Ureter (tissue), 1 donor: ENCODE measurements at places on chromosomes 12 and 14. TPM values are rescaled to one million over a fixed set of nuclear protein-coding genes. Genes with fewer than 3 reads are reported as not detected.

GRCh38 chr14:53841109-53842099, 115.2 kb downstream of the BMP4 start:
- no peak for DNase-seq

- no peak for DNase-seq
These were observed at the start of gene RNASE1 for GRCh38 chr14:20802341-20803084. RNASE1 (minus strand) TSS chr14:20802844; CDS start chr14:20802068, 776 bp downstream.

- DNase-seq = no peak
These were observed 440.8 kb downstream of the EGLN3 start for GRCh38 chr14:33510063-33510481.

DNA sequence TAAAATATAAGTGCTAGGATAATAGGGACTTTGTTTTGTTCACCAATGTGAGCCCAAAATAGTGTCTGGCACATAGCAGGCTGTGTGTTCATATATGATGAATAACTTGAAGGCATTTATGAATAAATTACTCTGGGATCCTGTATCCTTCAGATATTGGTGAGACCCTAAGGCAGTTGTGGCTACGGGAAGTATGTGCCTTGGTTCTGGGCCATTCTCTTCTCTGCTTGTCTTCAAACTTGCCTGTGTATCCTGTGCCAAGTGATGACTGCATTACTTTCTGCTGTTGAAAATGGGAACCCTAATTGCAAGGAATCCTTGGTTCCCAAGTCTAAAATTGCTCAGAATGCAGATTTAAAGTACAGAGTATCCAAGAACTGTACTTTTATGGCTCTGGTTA, 67.6 kb upstream of the KTN1 start:
- DNase-seq = no peak

DNA sequence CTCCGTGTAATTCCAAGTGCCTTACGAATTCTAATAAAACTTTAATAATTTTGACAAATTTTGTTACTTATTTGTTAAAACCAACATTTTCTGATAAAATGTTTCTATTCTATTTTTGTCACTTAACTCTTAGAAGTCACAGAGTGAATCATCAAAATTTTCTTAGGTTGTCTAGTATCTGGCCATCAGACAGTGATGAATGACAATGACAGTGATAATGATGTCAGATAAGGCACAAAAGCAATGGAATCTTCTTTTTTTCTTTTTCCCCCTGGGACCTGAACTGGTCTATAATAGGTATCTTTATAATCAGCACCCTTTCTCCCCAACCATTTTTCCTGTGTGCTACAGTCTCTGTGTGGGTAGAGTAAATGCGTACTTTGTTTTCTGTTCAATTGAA, 407.3 kb downstream of the SOX5 start:
- no peak for DNase-seq

- DNase-seq = no peak
These were observed 257.4 kb upstream of the TMTC1 start for GRCh38 chr12:30041096-30041495.

DNA sequence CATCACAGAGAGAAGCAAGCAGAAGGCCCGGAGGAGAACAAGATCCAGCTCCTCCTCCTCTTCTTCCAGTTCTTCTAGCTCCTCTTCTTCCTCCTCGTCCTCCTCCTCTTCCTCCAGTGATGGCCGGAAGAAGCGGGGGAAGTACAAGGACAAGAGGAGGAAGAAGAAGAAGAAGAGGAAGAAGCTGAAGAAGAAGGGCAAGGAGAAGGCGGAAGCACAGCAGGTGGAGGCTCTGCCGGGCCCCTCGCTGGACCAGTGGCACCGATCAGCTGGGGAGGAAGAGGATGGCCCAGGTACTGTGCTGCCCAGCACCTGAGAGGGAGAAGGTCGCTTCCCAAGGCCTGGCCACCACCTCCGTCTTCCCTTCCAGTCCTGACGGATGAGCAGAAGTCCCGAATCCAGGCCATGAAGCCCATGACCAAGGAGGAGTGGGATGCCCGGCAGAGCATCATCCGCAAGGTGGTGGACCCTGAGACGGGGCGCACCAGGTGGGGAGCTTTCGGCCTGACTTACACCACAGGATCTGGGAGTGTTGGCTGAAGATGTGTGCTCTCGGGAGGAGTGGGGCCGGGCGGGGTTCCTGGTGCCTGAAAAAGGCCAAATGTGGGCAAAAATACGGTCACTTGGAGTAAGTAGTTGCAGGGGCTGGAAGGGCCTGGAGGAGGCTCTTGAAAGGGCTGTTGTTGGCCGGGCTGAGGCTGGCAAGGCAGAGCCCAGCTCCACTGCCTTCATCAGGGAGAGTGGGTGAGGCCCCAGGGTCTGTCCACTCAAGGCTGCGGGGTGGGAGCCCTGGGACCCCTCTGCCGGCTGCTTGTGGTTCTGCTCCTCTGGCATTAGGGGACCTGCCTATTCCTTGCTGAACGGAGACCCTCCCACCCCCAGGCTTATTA, 1.4 kb downstream of the ARL6IP4 start:
- no peak for DNase-seq

- DNase-seq = no peak
These were observed 90.8 kb downstream of the LIN7A start for GRCh38 chr12:80846952-80847351.

DNA sequence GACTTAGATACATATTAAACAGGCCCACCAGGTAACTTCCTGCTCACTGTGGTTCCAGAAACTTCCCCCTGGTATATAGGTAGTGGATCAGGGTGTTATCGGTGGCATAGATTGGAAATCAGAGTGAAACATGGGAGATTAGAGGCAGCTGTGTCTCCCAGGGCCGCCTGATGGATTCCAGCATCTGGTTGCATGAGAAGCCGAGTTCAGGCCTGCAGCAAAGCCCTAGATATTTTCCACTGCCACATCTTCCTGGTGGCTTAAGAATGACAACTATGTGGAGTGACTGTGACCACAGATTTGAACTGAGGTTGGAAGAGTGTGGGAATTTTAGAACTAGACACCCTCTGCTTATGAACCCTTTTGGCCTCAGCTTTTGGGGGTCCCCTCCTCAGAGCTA, 184.8 kb upstream of the NTF3 start:
- no peak for DNase-seq

DNA sequence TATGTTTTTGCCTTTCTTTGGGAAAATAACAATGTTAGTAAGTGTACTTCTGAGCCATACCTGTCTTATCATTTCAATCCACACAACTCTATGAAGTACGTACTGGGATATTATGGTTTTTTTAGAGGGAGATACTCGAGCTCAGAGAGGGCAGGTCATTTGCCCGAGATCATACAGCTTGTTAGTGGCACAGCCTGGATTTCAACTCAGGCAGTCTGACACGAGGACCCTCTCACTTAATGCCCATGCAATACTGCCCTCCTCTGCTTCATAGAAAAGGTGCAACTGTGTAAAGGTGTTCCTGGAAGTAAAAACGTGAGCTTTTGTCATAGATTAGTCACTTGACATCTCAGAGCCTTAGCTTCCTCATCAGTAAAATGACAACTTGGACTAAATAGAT, 128.0 kb downstream of the NDUFA12 start:
- DNase-seq = no peak

GRCh38 chr12:66058554-66058953, 72.0 kb downstream of the LLPH start:
- no peak for DNase-seq

DNA sequence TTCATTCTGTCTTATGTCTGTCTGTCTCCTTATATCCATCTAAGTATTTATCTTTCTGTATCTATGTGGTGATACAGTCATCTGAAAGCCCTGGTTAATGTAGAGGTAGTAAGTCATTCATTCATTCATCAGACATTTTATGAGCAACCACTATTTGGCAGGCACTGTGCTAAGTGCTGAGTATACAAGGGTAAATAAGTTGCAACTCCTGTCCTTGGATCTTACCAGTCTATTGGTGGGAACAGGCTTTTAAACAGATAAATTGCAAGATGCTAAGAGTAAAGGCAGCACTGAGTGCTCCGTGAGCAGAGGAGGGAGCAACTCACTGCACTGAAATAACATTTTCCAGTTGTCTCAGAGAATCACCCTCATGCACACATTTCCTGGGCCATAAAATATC, 68.6 kb downstream of the TMEM30B start:
- DNase-seq = no peak

DNA sequence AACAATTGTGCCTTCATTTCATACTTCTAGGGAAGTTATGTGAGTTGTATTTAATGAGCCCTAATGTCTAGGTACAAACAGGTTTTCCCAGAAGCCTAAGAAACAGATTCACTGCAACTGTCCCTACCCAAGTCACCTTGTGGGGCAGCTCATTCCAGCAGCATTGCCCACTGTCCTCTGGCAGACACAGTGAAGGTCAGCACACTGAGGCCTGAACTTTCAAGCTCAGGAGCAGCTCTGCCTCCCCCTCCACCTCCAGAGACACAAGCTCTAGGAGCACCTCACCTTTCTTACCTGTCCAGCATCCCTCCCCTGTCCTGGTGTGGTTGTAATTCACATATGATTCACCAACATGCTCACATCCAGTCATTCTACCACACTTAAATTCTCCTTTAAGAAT, 15.7 kb downstream of the UBE3B start:
- DNase-seq = no peak

DNA sequence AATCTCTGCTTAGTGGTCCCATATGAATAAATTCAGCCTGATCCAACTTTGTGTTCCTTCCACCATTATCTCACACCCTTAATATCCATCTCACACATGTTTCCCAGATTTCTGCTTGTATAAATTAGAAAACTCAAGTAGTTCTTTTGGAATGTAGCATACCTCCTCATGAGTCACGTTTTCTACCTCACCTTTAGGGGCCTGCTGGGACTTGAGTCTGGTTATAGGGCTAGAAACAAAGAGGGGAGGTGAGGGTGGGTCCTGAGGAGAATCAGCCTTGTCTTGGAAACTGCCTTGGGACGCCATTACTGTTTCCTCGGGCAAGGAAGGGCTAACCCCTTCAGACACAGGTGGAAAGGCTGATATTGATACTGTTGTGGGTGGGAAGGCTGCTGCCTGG, 51.1 kb downstream of the EMP1 start:
- no peak for DNase-seq

- no peak for DNase-seq
These were observed 234.6 kb downstream of the PCNX1 start for GRCh38 chr14:71141701-71142374.

DNA sequence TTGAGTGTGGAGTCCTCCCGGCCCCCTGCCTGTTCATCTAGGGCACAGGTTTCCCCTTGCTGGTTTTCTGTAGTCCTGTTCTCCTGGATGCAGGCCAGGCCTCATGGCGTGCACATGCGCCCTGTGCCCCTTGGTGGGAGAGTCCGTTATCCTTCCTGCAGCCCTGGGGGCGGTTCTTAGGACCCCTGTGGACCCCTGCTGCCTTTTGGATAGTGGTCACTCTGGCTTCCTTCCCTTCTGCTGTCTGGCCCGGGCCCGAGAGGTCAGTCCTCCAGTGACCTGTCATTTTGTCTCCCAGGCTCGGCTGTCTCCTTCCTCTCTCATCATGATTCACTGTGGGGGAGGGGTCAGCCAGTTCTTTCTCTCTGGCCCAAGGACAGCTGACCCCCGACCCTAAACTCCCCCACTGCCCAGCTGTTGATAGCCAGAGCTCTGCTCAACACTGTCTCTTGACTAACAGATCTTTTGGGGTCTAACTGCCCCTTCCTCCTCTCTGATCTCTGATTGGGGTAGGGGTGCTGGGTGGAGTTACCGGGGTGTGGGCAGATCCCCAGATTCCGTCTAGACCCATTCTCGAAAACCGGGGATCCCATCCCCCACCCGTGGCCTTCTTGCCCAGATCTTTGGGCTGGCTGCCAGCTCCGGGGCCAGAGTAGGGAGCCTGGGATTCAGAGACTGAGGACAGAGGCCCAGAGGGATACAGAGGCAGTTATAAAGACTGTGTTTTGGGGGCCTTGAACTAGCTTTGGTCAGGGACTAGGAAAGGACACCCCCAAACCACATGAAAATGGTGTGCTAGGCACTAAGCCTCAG, 7.0 kb downstream of the CCND2 start:
- no peak for DNase-seq

GRCh38 chr12:17108877-17109541, 503.0 kb upstream of the LMO3 start:
- no peak for DNase-seq

GRCh38 chr12:25500651-25501050, 52.4 kb downstream of the LMNTD1 start:
- no peak for DNase-seq

PTHLH gene
- total RNA-seq = 0.86 TPM

FAM234B gene
- total RNA-seq = 24.9 TPM

KRT6C gene
- 0.39 TPM for total RNA-seq

PRKAG1 gene
- total RNA-seq = 72.6 TPM

PPFIA2 gene
- total RNA-seq = 18.5 TPM

BDKRB2 gene
- 17.1 TPM for total RNA-seq

SLC7A7 gene
- 10.6 TPM for total RNA-seq

JAG2 gene
- 42.2 TPM for total RNA-seq

NTF3 gene
- 6.1 TPM for total RNA-seq
